Muscle of leg (tissue), 16 donors: ENCODE measurements at places on chromosomes 11 and 22. TPM values are rescaled to one million over a fixed set of nuclear protein-coding genes. Genes with fewer than 3 reads are reported as not detected.

DNA sequence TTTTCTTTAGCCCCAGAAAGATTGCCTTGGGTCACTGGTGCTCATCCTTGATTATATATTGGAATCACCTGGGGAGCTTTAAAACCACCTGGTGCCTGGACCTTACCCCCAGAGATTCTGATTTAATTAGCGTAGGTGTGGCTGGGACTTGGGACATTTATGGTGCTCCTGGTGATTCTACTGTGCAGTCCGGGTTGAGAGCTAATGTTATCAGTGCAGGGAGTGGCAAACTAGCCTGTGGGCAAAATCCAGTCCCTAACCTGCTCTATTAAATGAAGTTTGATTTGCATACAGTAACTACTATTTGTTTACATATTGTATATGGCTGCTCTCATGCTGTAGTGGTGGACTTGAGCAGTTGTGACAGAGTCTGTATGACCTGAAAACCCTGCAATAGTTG, 134.0 kb upstream of the SORL1-AS1 start:
- no peak for DNase-seq
- H3K4me1 ChIP-seq, result no peaks in the 10 kb centered on the region
- H3K36me3 ChIP-seq, result no peaks in the 10 kb centered on the region
- peaks cover 3% of the 10 kb centered on the region for H3K27me3 ChIP-seq
- H3K27ac ChIP-seq, result no peak overlapping the region

DNA sequence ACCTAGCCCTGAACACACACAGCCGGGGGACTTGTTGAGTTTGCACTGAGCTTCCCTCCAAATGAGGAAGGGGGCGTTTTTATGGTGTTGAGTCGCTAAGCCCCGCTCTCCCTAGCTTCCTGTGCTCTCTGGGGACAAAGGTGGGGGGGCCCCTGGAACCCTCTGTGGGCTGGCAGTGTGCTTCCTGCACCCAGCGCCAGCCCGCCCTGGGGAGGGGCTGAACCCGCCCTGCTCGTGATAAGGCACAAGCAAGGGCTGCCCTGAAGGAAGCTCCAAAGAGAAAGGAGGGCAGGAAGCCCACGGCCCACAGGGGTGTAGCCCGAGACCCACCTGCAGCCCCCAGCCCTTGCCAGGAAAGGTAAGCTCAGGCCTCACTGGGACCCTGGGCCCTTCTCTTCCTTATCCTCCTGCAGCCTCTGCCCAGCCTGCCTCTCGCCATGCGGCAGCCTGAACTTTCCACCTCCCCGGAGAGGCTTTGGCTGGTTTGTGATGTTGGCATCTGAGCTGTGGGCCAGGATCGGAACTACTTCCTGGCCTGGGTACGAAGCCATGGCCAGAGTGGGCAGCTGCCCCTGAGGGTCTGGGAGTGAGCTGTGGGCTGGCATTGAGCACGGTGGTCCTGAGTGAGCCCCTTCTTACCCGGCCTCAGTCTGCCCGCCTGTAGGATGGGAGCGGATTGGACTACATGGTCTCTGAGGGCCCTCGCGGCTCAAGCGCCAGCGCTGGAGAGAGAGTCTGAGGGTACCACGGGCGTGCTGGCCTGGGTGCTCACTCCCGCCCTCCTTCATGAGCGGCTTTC, at the start of gene FERMT3:
FERMT3 (plus strand) TSS at position 265 of the 799 bp plus-strand sequence. CDS start 644 bp downstream, outside the sequence.
- peaks cover 45% of the 10 kb centered on the region for H3K36me3 ChIP-seq
- H3K4me3 ChIP-seq, result peak within 1 kb of the TSS; percentile 20
- H3K4me1 ChIP-seq, result peaks cover 59% of the 10 kb centered on the region
- H3K27me3 ChIP-seq, result no peaks in the 10 kb centered on the region
- peak; percentile 72 for DNase-seq

DNA sequence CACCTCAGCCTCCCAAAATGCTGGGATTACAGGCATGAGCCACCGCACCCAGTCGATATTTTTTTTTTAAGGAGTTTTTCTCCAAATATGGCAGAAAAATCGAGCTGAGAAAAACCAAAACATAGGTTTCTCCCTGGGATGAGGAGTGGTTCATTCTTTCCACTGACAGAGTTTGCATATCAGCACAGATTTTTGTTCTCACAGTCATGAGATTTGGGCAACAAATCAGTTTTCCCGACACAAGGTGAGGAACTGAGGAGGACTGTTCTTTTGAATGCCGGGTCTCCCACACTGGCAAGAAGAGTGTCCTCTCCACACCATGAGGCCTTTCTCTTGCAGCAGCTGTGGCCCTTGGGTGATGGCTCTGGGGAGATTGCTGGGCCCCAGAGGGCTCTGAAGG, 3.8 kb upstream of the EHD1 start:
- no peak overlapping the region for H3K27ac ChIP-seq
- DNase-seq, result no peak
- peaks cover 21% of the 10 kb centered on the region for H3K4me1 ChIP-seq
- no peaks in the 10 kb centered on the region for H3K27me3 ChIP-seq
- no peaks in the 10 kb centered on the region for H3K36me3 ChIP-seq
- H3K4me3 ChIP-seq, result no peak overlapping the region

DNA sequence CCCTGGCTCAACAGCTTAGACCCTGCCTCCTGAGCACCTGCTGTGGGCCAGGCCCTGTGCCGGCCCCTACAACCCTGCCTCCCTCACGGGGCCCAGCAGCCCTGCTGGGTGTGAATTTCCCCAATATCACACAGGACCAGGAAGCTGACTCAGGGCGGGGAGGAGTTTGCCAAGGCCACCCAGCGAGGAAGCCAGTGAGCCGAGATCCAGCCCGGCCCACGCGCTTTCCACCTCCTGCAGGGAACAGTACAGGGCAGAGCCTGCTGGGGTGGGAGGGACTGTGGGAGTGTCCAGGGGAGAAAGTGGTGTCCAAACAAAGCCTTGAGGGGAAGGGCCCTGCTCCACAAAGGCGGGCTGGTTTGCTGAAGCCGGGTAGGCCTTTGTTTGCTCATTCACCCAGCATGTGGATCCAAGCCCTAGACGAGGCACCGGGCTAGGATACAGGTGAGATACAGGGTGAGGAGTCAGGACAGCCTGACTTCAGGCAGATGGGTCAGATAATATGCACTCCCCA, 26.8 kb downstream of the RPL3 start:
- no peaks in the 10 kb centered on the region for H3K36me3 ChIP-seq
- DNase-seq, result peak; percentile 90

NRGN gene
- 0.66 TPM for total RNA-seq

GRCh38 chr11:65090628-65091027, 5.4 kb upstream of the VPS51 start:
- no peak overlapping the region for H3K4me3 ChIP-seq
- H3K27me3 ChIP-seq, result no peaks in the 10 kb centered on the region
- DNase-seq, result no peak
- no peak overlapping the region for H3K27ac ChIP-seq

GRCh38 chr11:19772480-19772879, 59.8 kb downstream of the NAV2 start:
- H3K4me3 ChIP-seq, result no peak overlapping the region
- H3K4me1 ChIP-seq, result peaks cover 2% of the 10 kb centered on the region
- no peak for DNase-seq
- H3K27me3 ChIP-seq, result peaks cover 14% of the 10 kb centered on the region

DNA sequence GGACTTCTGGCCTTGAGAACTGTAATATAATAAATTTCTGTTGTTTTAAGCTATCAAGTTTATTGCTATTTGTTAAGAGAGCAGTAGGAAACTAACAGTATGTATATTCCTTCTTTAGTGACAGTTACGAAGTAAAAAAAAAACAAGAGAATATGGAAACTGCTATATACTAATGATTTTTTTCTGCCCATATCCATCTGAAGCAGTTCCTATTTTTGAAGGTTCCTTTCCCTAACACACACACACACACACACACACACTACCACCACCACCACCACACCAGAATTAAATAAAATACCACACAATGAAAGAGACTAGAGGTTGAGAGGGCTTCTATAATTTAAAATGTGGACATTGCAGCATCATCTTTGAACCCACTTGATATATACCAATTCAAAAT, 44.4 kb upstream of the CARD18 start:
- H3K4me3 ChIP-seq, result no peak overlapping the region
- H3K27ac ChIP-seq, result no peak overlapping the region
- H3K4me1 ChIP-seq, result no peaks in the 10 kb centered on the region
- H3K36me3 ChIP-seq, result no peaks in the 10 kb centered on the region

- no peak overlapping the region for H3K4me3 ChIP-seq
- no peak for DNase-seq
Observed at GRCh38 chr22:26452236-26453016, 23.4 kb downstream of the ASPHD2 start.

- no peak overlapping the region for H3K4me3 ChIP-seq
- no peak for DNase-seq
- no peaks in the 10 kb centered on the region for H3K36me3 ChIP-seq
- H3K4me1 ChIP-seq, result peaks cover 29% of the 10 kb centered on the region
- no peaks in the 10 kb centered on the region for H3K27me3 ChIP-seq
Observed at GRCh38 chr22:32794449-32795213, 6.9 kb upstream of the TIMP3 start.

GRCh38 chr22:35491908-35492380, 48.7 kb upstream of the RASD2 start:
- no peak overlapping the region for H3K27ac ChIP-seq
- no peaks in the 10 kb centered on the region for H3K27me3 ChIP-seq
- H3K4me1 ChIP-seq, result no peaks in the 10 kb centered on the region

TMPRSS5 gene
- total RNA-seq, result 0.80 TPM

- no peaks in the 10 kb centered on the region for H3K36me3 ChIP-seq
- no peak for DNase-seq
- H3K4me1 ChIP-seq, result peaks cover 31% of the 10 kb centered on the region
- H3K27me3 ChIP-seq, result peaks cover 69% of the 10 kb centered on the region
- no peak overlapping the region for H3K27ac ChIP-seq
Observed at GRCh38 chr11:129374081-129374992, 1.3 kb upstream of the BARX2 start.

GRCh38 chr22:49208004-49208402, 619.7 kb downstream of the BRD1 start:
- H3K36me3 ChIP-seq, result no peaks in the 10 kb centered on the region
- no peak for DNase-seq
- peaks cover 2% of the 10 kb centered on the region for H3K4me1 ChIP-seq
- peaks cover 3% of the 10 kb centered on the region for H3K27me3 ChIP-seq
- H3K4me3 ChIP-seq, result no peak overlapping the region

OR51E2 gene
- total RNA-seq, result 0.53 TPM

GRCh38 chr11:102971766-102972165, 16.2 kb upstream of the MMP13 start:
- no peak overlapping the region for H3K27ac ChIP-seq
- no peak for DNase-seq
- H3K36me3 ChIP-seq, result no peaks in the 10 kb centered on the region
- H3K27me3 ChIP-seq, result no peaks in the 10 kb centered on the region

- no peaks in the 10 kb centered on the region for H3K36me3 ChIP-seq
- H3K4me1 ChIP-seq, result no peaks in the 10 kb centered on the region
- H3K27me3 ChIP-seq, result peaks cover 5% of the 10 kb centered on the region
- no peak overlapping the region for H3K4me3 ChIP-seq
- DNase-seq, result no peak
- H3K27ac ChIP-seq, result no peak overlapping the region
Observed at GRCh38 chr22:48961705-48962104, 866.0 kb downstream of the BRD1 start.

CCDC73 gene
- total RNA-seq, result not detected

BIK gene
- total RNA-seq, result 0.18 TPM

DNA sequence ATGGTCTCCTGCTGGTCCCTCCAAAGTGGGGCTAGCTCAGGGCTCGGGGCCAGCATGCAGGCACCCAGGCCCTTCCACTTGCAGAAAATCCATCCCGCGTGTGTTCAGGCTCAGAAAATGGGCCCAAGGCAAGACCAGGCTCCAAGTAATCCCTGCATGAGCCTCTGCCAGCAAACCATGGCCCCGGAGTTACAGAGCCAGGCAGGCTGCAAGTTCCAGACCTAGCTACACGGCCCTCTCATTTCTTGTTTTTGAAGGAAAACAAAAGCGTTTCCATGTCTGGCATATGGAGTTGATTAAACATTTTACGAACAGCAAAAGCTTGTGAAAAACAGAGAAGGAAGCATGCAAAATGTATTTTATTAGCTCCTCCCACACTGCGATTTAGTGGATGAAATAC, 29.7 kb downstream of the KIAA0930 start:
- no peak overlapping the region for H3K4me3 ChIP-seq
- H3K4me1 ChIP-seq, result peaks cover 30% of the 10 kb centered on the region
- no peaks in the 10 kb centered on the region for H3K36me3 ChIP-seq
- DNase-seq, result peak; percentile 92

ART5 gene
- 3.2 TPM for total RNA-seq

DNA sequence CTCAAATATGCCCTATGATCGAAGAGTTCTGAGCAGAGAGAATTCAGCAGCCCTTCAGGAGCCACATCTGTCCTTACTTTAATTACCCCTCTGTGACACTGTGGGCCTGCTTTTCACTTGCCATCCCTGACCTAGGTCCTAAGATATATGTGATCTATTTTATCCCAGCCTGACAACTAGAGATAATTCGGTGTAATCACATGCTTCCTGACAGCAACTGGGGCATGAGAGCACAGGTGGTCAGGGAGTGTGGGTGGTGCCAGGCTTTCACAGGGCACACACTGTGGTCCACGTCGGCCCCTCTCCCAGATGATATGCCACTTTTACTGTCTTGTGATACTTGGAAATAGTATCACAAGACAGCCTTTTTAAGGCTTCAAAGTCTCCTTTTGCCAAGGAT, 3.9 kb downstream of the TUBA8 start:
- no peak overlapping the region for H3K4me3 ChIP-seq
- H3K36me3 ChIP-seq, result no peaks in the 10 kb centered on the region
- DNase-seq, result no peak
- peaks cover 22% of the 10 kb centered on the region for H3K27me3 ChIP-seq

ACR gene
- 0.09 TPM for total RNA-seq

MAP6 gene
- total RNA-seq, result 6.1 TPM

GRCh38 chr22:29782061-29782845, 15.1 kb downstream of the UQCR10 start:
- H3K4me1 ChIP-seq, result peaks cover 26% of the 10 kb centered on the region
- no peak overlapping the region for H3K4me3 ChIP-seq
- H3K27ac ChIP-seq, result no peak overlapping the region
- peak; percentile 14 for DNase-seq
- peaks cover 1% of the 10 kb centered on the region for H3K36me3 ChIP-seq

DNA sequence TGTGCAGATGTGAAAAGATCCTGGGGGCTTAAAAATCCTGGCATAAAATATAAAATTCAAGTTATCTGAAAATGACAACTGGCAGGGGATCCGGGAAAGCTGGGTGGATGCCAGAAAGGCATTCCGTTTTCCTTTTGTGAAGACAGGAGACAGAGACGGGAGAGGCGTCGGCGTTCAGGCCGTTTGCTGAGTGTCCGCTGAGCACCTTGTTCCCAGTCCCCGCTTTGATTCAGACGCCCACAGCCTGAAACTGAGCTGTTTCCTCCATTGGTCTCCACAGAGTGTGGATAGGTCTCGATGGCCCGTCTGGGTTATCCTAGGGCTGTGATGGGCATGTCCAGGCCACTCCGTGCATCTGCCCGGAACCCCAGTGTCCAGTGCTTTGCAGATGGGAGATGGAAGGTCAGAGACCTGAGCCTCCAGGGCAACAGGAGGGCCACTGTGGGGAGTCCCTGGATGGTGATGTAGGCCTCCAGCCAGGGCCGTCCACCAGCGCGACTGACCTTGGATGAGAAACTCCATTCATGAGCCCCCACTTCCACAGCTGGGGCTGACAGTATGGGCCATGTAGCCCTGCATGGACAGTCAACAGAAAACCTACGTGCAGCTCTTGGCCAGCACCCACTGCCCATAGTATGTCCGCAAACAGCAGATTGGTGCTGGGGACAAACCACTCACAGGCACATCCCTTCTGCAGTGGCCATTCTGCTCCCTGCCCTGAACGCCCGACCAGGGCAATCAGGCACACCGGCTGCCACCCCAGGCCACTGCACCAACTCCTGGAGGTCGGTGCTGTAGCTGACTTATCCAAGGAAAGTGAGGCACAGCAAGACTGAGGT, 11.6 kb downstream of the MRGPRF start:
- peaks cover 61% of the 10 kb centered on the region for H3K4me1 ChIP-seq
- DNase-seq, result peak; percentile 64
- peaks cover 22% of the 10 kb centered on the region for H3K36me3 ChIP-seq
- H3K27me3 ChIP-seq, result peaks cover 3% of the 10 kb centered on the region
